BE2C (cell line): ENCODE measurements at places on chromosomes 11 and 22.

- no peak for DNase-seq
These were observed 123.5 kb upstream of the LMO1 start for GRCh38 chr11:8387141-8387540.

DNA sequence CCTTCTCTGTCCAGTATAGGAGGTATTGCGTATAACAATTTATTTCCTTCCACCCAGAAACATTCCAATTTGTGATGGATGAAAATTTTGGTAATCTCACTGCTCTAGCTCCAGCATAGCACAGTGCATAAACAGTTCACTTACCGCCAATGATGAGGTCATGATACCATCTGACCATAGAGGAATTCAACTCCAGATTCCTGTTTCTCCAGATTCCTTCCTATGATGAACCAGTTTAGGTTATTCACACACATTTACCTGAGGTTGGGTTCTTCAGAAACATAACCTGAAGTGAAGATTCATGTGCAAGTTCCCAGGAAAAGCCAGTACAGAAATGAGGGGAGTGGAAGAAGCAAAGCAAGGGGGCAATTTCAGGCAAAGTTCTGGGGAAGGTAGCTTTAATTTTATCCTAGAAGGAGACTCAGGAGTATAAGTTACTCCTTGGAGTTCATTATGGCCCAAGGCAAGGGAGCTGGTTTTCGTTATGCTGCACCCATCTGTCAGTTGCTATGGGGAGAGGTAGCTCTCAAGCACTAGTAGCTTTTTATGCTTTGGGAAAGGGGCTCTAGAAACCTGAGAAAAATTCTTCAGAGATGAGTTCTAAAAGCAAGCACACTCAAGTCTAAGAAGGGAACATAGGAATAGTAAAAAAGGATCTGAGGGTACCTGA, 121.6 kb downstream of the CASP12 start:
- no peak for DNase-seq

GRCh38 chr11:69804769-69805508, 14.3 kb downstream of the FGF3 start:
- DNase-seq, result no peak

DNA sequence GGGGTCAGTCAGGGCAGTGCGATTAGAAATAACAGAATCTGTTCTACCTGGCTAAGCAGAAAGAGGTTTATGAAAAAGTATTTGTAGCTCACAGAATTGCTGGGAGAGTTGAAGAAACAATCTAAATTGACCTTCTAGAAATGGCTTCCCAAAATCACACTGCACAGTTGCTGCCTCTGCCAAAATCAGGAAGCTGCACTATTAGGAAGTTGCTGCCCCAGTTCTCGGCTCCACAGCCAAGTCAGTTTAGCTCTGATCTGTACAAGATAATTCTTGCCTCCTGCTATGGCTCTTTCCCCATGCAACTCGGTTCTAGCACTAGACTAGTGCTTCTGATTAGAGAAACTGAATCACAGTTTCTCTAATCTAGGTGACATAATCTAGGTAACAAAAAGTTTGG, 16.0 kb upstream of the CCDC90B start:
- no peak for DNase-seq

DNA sequence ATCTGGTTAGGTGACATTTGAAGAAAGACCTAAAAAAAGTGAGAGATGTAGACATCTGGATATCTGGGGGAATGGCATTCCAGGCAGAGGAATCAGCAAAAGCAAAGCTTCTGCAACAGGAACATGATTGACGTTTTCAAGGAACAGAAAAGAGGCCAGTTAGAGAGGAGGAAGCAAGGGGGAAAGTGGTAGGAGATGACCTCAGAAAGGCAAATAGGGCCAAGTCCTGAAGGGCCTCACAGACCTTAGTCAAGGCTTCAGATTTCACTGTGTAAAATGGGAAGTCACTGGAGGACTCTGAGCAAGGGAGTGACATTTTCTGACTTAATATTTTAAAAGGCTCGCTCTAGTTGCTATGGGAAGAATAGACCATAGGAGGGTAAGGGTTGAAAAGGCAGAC, 9.7 kb downstream of the DEUP1 start:
- DNase-seq, result no peak

DNA sequence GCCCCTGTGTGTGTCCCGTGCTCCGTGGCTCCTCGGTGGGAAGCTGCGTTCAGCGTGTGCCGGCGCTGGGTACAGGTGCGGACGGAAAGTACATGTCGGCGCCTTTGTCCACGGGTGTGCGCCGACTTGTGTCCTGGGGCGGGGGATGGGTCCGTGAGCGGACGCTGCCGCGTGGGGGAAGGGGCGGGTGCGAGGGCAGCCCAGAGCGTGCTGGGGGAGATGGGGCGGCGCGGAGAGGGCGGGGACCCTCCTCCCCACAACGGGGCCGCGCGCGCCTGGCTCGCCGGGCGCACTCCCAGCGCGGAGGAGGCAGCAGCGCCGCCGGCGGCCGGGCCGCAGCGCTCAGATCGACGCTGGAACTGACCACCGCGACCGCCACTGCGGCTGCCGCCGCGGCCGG, 33.6 kb upstream of the RELT start:
- peak; percentile 61 for DNase-seq

- no peak for DNase-seq
These were observed 104.4 kb downstream of the FANCF start for GRCh38 chr11:22521226-22521625.

DNA sequence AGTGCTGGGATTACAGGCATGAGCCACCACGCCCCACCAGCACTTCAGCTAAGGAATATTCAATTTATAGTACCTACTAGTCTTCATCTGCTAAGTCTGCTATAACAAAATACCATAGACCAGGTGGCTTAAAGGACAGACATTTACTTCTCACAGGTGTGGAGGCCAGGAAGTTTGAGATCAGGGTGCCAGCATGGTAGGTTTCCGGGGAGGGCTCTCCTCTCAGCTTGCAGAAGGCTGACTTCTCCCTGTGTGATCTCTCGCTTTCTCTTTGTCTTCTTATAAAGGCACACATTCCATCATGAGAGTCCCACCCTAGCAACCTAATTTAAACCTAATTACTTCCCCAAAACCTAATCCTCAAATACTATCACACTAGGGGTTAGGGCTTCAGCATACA, 433.0 kb downstream of the INSC start:
- DNase-seq, result no peak

DNA sequence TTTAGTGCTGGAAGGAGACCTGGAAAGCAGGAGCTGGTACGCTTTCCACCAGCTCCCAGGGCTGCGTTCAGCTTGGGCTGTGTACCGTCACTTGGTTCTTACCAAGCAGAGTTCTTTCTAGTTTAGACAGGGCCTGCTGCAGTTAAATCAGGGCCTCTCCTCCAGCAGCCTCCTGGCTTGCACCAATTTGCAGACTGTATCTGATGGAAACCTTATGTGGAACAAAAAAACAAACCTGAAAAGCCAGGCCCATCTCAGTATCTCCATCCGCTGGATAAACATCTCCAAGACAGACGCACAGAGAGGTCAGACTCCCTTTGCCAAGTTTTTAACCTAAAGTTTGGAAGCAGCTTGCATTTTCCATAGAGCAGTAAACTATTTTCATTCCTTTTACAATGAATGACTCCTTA, 288.6 kb upstream of the SORL1-AS1 start:
- peak; percentile 71 for DNase-seq
